ENCODE measurements at places on chromosomes 2 and 18.
A peak's percentile ranks its signal among the peaks of the same experiment; 100 is the strongest.

DNA sequence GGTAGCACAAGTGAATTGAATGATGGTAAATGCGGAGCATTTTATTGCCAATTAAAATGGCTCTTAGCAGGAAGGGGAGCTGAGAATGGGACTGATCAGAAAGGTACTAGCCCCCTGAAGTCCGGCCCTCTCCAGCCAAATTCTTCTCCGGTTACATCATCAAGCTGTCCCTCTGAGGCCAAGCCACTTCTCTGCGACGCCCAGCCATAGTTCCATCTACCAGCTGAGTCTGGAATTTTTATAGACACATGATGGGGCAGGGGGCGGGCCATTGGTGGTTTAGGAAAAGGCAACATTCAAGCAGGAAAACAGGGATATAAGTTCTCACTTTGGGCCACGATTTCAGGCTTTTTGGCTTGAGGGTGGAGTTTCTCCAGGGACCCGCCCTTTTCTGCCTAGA lies 22.7 kb downstream of the RPRM start:
- DNase-seq = no peak

DNA sequence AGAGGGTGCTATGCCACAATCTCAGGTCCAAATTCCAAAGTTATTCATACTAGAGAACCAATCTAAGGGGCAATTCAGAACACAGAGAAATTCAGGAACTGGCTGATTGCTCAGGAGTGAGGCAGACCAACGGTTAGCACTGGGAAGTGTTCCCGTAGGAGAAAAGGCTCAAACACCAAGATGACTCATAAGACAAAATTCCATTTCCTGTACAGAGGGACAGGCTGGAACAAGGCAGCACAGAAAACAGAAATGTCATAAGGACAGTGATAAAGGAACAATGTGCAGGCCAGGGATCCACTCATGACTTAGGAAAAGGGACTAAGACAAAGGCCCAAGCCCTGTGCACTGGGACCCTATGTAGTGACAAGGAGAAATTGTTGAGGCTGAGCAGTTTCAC lies 54.2 kb downstream of the PDE1A start:
- peak; percentile 88 for DNase-seq

- DNase-seq = no peak
Measured at GRCh38 chr2:241617431-241618154, 19.4 kb downstream of the THAP4 start.

DNA sequence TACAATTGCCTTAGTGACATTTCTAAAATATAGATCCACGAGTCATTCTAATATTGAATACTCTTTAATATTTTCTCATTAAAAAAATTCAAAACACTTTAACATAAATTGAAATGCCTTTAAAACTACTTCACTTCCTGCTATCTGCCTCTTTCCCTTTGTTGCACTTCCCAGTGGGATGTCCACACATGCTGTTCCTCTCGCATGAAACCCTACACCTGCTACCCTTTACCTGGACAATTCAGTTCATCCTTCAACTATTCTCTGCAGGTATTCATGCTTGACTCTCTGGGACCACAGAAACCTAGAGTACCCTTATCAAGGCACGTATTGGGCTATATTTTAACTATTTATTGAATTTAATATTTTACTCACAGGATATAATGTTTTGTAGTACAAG lies 373.3 kb upstream of the GALNT5 start:
- DNase-seq = no peak

GRCh38 chr2:9139491-9140443 lies 66.8 kb upstream of the ASAP2 start:
- peak; percentile 53 for DNase-seq

DNA sequence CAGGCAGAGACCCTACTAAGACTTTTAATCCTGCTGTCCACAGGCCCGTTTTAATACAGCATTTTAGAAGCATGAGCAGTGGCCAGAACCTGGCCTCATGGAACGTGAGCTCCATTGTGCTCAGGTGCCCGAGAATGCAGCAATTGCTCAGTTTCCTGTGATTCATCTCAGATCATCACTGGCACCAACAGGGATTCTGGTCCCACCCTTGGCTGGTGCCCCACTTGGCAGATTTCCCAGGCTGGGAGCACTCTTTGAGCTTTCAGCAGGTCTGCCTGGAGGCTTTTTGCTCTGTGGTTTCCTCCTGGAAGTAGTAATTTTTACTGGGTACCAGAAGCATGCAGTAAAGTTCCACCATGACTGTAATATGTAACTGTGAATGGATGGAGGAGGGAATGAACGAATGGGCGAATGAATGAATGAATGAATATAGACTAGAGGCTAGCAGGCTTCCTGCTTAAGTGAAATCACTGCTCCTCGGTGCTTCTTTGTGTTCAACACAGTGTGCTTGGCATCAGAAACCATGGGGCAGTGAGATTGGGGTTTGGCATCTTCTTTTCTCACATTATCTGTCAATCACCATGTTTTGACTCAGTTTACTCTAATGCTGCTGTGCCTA lies 312.9 kb downstream of the PRKCE start:
- peak; percentile 93 for DNase-seq

- DNase-seq = peak; percentile 78
Measured at GRCh38 chr18:3251963-3252277, 4.3 kb downstream of the MYL12A start.

GRCh38 chr2:951224-952006 lies 766 bp downstream of the SNTG2 start:
- DNase-seq = no peak

- DNase-seq = no peak
Measured at GRCh38 chr18:49855711-49856415, 42.5 kb upstream of the ACAA2 start.

- DNase-seq = no peak
Measured at GRCh38 chr2:20652673-20653575, 2.0 kb upstream of the HS1BP3 start.

GRCh38 chr2:223727562-223727961 lies 109.8 kb downstream of the AP1S3 start:
- DNase-seq = peak; percentile 59

GRCh38 chr18:10546557-10547300 lies 20.9 kb downstream of the NAPG start:
- no peak for DNase-seq

- DNase-seq = no peak
Measured at GRCh38 chr2:228447266-228447915, 265.9 kb upstream of the SPHKAP start.

GRCh38 chr18:47549021-47549540 lies 297.6 kb upstream of the SKOR2 start:
- no peak for DNase-seq

DNA sequence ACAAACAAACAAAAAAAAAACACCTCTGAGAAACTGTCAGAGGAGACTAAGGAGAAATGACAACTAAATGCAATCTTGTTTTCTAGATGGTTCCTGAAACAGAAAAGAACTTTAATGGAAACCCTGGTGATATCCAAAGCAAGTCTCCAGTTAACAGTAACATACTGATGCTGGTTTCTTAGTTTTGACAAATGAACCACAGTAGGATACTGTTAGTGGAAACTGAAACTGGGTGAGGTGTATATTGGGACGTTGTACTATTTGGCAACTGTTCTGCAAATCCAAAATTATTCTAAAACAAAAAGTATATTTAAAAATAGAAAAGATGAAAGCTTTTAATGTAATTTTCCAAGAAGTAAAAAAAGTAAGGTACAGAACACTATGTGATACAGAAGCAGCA lies 11.4 kb downstream of the SESTD1 start:
- DNase-seq = no peak

DNA sequence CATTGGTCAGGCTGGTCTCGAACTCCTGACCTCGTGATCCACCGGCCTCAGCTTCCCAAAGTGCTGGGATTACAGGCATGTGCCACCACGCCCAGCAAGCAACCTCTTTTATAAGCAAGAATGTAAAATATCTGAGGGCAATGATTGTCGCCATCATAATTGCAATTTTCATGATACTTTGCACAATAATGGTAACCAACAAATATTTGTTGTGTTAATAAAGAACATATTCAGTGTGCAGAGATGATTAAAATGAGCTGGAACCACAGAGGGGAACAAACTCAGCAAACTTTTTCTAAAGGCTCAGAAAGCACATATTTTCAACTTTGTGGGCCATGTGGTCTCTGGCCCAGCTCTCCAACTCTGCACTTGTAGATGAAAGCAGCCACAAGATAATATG lies 115.2 kb upstream of the SIX2 start:
- DNase-seq = no peak

GRCh38 chr2:11930211-11930761 lies 183.9 kb downstream of the LPIN1 start:
- no peak for DNase-seq

DNA sequence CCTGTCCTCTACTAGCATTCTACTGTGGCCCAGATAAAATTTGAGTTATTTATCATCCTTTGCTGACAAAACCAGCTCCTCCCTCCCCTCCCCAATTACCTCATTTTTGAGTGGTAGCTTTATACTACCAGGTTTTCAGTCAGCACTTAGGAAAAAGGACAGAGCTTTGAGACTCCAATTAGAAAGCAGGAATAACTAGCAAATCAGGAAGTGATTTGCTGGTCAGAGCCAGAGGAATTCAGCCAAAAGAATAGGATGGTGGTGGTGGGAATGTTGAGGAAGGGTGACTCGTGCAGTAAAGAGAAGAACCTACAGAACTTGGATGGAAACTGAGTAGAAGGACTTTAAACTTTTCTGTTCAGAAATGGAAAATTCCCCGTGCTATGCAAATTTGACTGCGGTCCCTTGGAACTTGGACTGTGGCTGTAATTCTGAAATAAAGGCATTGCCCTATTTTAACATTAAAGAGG lies 3.7 kb downstream of the MYL12B start:
- DNase-seq = peak; percentile 69

GRCh38 chr2:238376884-238377391 lies 49.8 kb upstream of the ASB1 start:
- peak; percentile 71 for DNase-seq

DNA sequence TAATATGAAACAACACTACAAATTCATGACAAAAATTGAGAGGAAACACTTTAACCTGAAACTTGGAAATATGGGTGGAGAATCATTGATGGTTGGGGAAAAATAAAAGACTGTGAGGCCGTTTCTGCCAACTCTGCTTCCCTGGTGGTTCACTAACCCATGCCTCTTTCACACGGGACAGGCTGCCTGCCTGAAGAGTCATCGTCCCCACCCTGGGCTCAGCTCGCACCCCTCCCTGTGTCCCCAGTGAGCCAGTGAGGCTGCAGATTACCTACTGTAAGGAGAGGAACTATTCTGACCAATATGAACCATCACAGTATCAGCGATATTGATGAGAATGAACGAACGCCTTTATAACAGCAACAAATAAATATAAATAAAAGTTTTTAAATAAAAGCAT lies 357.8 kb upstream of the CDH20 start:
- no peak for DNase-seq

GRCh38 chr2:233130481-233131020 lies 70.4 kb downstream of the INPP5D start:
- no peak for DNase-seq

- peak; percentile 63 for DNase-seq
Measured at GRCh38 chr2:170092436-170093060, 85.4 kb upstream of the MYO3B start.

GRCh38 chr2:42792583-42793333 lies at the start of gene HAAO:
Gene HAAO, minus strand, starts transcription at chr2:42792583. Its CDS starts 47 bp downstream, at chr2:42792536.
- DNase-seq = peak; percentile 21

- DNase-seq = peak; percentile 93
Measured at GRCh38 chr2:150526827-150527226, 39.4 kb upstream of the RND3 start.

GRCh38 chr2:184270660-184271059 lies 327.7 kb upstream of the ZNF804A start:
- peak; percentile 1 for DNase-seq

- DNase-seq = peak; percentile 73
Measured at GRCh38 chr18:45106331-45106774, 425.7 kb downstream of the SETBP1 start.

- DNase-seq = no peak
Measured at GRCh38 chr2:21052044-21052443, 8.2 kb upstream of the APOB start.
